ENCODE measurements at places on chromosomes 16 and 17.

DNA sequence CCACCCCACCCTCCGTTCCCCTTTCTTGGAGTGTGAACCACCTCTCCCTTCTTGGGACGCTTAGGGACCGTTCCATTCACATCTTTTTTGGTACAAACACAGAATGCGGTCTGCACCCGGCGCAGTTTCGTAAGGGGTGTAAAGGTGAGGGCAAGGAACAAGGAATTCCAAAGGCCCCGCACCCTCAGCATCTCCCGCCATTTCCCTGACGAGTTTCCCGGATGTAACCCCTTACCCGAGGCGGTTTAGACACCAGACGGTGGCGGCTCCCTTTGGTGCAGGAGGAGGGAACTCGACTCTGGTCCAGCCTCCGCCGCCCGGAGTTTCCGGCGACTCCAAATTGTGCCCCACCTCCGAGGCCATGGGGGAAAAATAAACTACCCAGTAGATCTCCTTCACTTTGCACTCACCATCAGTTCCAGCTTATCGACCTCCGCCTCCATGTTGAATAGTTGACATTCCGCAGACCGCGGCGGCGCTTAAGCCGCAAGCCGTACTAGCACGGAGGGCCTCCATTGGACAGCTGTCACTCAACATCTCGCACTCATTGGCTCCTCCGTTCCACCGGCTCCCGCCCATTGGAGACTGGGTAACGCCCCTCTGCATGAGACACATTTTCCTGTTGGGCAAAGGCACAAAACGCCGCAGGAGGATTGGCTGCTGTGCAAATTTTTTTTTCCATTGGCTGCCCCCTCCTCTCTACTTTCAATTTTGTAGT lies at the start of gene SKA2:
TSS of gene SKA2 (minus strand) at position 466 of the 718 bp plus-strand sequence. CDS start at position 443, 23 bp downstream.
- DNase-seq: peak; percentile 98

DNA sequence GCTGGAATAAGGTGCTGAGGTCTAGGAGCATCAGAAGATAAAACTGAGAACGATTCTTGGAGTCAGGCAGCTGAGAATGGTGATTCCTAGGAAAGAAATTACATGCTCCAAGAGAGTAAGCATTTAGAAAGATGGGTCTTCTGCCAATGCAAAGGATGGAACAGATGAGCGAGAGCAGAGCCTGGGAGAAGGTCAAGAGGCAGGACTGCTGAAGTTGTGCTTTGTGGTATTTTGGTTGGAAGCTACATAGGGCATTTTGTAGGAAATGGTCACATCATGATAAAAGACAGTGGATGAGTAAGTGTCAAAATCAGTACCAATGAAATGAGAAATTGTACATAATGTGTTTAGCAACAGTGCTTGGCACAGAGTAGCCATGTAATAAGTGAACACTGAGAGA lies 1.4 kb upstream of the CRYM start:
- no peak for DNase-seq

- DNase-seq: no peak
Measured at GRCh38 chr17:49889500-49889899, 41.6 kb upstream of the TAC4 start.

DNA sequence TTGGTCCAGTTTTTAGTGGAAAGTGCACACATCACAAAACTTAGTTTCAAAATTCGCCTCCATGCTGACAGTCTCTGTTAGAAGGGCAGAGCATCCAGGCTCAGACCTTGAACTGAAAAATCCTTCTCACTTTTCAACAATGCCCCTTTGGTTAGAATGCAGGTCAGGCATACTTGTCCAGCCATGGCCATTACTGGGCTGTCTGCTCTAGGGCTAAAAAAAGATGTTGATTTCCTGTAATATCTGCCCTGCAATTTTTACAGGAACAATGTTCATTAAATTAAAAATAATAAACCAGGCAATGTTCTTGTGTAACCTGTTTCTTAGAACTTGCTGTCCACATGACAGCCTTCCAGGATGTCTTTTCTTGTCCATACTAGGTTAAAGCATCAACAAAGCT lies 122.4 kb downstream of the SNX11 start:
- DNase-seq: no peak

- DNase-seq: no peak
Measured at GRCh38 chr16:30357085-30357714, 2.1 kb upstream of the CD2BP2 start.

- DNase-seq: peak; percentile 79
Measured at GRCh38 chr16:1812732-1813163, 13.9 kb downstream of the HAGH start.

Data from posterior vena cava (tissue), 2 donors.